ENCODE measurements at places on chromosomes 4 and X.

GRCh38 chrX:69424910-69425309 lies 79.2 kb upstream of the NALF2 start:
- no peak for DNase-seq

- no peak for DNase-seq
Measured at GRCh38 chrX:149453030-149453429, 52.1 kb downstream of the IDS start.

GRCh38 chrX:10326578-10326977 lies 169.8 kb downstream of the CLCN4 start:
- DNase-seq, result no peak

DNA sequence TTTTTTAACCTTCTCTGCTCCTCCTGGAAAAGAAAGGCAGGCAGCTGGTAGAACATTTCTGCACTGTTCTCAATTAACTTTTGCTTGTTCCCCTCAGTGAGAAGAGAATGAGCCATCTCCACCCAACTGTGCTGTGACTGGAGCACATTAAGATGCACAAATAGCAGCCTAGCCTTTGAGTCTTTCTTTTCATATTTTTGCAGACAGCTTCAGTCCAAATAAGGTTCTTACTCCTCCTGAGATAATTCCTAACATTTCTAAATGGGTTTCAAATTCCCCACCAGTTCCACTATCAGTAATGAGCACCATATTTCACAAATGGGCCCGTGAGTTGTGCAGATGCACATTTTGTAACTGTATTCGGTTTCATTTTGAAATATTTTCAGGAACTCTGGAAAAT lies 118.6 kb downstream of the SPCS3 start:
- no peak for DNase-seq

DNA sequence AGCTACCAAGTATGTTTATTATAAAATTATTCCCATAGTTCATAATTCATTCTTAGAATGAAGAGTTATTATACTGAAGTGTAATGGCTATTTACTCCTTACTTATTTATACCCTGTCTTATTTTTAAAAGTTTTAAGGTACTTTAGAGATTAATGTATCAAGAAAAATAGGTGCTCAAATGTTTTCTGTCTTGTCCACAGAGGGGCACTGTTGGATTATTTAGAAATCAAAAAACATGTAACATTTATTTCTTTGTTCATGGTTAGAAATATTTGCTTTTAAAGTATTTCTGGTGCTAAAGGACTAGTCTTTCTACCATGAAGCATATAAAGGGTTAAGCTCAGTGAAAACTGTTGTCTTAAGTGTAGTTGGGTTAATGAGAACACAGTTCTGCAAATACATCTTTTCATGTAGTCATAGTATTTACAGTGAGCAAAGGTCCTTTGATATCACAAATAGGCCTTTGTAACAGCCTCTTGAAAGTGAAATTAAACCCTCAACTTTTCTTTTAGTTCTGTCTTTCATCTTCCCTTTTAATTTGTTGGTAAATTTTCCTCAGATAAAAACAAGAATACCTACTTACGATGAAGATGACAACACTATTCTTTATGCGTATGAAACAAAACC lies 7.7 kb downstream of the SCML1 start:
- no peak for DNase-seq

DNA sequence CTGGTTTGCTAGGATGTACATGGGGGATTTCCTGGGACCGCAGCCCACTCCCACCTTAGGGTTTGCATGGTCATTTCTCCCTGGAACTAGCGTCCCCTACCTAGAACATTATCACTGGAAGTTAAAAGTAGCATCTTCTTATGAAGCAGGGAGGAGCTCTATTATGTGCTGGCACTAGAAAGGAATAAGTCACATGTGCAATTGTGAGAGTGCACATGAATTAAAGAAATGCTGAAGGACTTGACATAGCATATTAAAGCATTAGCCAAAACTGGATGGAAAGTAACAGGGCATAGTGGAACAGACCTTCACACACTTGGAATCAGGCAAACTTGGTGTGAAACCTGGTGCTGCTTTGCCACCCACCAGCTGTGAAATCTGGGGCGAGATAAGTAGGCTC lies 2.7 kb downstream of the EXOC1L start:
- no peak for DNase-seq

DNA sequence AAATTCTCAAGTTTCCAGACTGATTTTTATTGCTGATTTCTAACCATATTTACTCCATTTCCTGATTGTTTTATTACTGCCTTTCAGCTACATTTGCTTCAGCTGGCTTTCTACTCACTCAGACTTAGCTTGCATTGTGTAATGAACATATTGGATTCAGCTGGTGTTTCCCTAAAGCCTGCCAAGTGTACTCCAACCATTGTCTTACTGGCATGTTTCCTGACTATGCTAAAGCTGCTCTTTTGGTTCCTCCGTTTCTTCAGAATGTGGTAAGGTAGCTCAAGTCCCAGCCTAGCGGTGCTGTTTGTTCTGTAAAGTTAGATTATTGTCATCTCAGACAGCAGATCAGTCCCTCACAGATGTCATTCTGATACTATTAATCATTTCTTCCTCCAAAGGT lies 53.1 kb upstream of the GLRA2 start:
- DNase-seq, result no peak

- DNase-seq, result no peak
Measured at GRCh38 chr4:100099746-100100145, 90.5 kb downstream of the DDIT4L start.

DNA sequence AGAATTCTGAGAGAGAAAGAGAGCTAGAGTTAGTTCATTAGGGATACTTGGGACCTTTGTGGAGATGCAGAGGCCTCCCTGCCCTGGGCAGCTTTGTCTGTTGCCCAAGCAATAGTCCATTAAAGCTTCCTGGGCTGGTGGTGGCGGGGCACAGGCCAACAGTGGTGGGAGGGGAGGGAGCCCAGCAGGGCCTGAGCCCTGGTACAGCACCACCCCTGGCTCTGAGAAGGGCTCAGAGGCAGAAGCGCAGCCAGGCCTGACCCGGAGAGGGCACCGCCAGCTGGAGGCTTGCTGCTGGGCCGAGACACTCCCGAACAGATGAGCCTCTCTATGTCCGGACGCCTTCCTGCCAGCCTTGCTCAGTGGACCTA lies 65.3 kb downstream of the EFNB1 start:
- no peak for DNase-seq

DNA sequence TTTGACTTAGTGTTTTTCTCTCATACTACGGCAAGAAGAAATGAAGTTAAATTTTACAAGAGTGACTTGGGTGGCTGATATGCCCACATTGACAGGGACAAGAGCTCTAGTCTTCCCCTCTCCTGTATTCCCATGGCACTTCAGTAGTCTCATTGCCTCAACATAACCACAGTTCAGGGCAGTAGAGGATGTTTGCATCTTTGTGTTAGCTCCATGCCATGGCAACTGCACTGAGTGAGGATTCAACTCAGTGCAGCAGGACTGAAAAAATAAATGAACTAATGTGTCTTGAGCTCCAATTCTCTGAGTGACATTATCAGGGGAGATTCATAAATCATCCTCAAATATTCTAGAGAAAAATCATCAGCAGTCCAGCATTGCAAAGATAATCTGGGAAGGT lies 78.8 kb downstream of the TET2 start:
- DNase-seq, result no peak

- no peak for DNase-seq
Measured at GRCh38 chr4:155522201-155522600, 144.4 kb upstream of the GUCY1A1 start.

GRCh38 chrX:129980001-129980401 lies 2.4 kb upstream of the BCORL1 start:
- no peak for DNase-seq

DNA sequence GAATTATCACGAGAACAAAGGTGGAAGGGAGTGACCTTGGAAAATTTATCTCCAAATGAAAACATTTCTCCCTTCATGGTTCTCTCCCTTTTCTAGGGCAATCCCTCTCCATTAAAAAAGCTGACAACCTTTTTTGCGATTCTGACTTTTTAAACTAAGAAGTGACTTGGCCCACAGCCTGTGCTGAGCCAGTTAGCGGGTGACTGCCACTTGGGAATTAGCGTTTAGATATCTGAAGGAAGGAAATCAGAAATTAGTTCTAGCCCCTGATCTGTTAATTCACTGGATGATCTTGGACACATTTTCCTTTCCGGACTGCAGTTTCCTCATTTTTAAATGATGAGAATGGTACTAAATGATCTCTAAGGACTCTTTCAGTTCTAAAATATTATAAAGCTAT lies 245.0 kb downstream of the FBXO8 start:
- DNase-seq, result no peak

GRCh38 chr4:36990128-36990872 lies 254.2 kb upstream of the NWD2 start:
- no peak for DNase-seq

DNA sequence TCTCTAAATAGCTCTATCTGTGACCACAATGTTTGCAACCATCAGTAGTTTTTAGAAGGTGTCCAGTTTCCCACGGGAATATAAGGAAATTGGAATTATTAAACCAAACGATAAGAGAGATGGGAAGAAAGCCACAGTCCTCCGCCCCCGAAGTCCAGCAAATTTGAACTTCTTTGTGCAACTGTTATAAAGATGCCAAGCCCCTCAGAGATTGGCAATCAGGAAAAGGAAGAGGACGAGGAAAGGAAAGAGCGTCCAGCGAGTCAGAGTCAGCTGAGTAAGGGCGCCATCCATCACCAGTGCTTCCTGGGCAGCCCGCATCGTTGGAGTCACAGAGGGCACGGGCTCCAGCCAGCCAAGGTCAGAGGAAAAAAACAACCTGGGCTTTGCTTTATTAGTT lies 35.7 kb downstream of the LDB2 start:
- no peak for DNase-seq

DNA sequence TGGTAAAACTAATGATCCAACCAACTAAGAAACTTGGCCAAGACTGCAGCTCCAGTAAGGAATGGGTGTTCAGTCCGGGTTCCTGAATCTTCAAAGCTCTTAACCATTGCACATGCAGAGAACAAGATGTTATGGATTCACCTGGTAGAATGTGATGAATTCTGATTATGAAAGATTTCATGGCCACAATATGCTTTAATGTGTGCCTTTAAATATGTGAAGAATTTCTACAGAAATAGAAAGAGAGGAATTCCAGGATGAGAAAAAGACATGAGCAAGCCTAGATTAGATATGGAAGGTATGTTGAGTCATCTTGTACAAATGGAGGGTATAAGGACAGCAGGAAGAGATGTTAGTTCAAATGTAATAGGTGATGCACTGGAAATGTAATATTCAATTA lies 472.2 kb upstream of the TENM3 start:
- no peak for DNase-seq

DNA sequence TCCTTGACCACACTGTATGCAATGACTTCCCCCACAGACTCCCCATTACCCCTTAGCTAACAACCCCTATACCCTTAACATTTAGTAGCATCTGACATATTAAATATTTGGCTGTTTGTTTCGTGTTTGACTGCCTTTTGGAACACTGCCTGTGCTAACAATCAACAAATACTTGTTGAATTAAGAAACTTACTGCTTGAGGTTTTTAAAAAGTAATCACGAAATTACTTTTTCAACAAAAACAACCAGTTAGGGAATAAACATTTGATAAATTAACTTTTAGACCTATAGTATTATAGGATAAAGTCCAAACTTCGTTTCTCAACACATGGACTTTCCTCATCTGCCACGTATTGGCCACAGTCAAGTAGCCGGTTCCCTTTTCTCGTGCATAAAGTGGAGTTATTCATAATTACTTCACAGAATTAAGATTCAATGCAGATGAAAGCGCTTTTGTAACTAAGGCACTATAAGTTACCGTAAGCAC lies 555 bp upstream of the ELMOD2 start:
- DNase-seq, result no peak

- DNase-seq, result no peak
Measured at GRCh38 chr4:139499186-139499585, 45.3 kb downstream of the RAB33B start.

DNA sequence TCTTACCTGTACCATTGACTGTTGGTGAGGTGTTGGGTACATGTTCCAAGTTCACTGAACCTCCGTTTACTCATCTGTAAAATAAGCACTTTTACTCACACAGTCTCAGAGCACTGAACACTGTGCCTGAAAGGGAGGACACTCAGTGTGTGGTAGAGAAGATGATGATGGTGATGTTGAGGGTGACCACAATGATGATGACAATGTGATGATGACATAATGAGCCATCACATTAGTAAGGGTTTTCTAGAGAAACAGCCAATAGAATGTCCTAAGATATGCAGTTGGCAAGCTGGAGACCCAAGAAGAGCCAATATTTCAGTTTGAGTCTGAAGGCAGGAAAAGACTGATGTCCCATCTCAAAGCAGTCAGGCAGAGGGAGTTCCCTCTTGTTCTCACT lies 315.4 kb upstream of the IGFBP7 start:
- no peak for DNase-seq

GRCh38 chrX:97398030-97398551 lies 514.4 kb downstream of the RPA4 start:
- DNase-seq, result no peak

GRCh38 chr4:87118826-87119225 lies 101.6 kb downstream of the KLHL8 start:
- no peak for DNase-seq

GRCh38 chr4:8451440-8452182 lies 11.0 kb downstream of the TRMT44 start:
- DNase-seq, result no peak

- no peak for DNase-seq
Measured at GRCh38 chrX:139202742-139203420, 327.7 kb upstream of the F9 start.

DNA sequence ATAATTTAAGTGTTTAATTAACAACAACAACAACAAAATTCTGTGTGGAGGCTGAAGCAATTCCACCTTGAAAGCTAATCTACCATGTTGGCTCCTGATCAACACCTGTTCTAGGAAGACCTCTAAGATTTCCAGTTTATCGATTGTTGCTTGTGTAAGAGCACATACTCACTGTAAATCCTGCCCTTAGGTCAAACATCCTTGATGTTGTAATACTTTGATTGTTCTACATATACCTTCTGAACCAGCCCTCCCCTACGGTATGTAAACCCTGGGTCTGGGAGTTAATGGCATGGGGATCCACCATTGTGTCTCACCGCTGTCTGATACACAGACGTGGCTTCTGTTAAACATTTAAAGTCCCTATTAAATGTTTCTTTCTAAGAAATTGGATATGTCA lies 73.2 kb downstream of the RASL11B start:
- no peak for DNase-seq

DNA sequence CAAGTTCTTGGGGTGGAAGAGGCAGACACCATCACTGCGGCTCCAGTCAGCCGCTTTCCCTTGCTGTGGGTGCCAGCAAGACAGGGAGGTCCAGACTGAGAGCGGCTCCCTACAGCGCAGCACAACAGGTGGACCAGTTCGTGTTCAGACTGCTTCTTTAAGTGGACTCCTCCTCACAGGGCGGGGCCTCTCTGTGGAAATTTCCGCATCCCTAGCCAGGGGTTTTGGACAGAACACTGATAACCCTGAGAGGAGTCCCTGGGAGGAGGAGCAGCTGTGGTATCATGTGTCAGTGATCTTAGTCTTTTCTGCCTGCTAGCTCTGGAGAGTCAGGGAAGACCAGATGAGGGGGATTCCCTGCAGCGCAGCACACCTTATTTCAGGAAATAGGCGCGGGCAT lies 48.5 kb downstream of the MAGEC2 start:
- no peak for DNase-seq

GRCh38 chr4:20041839-20042407 lies 209.8 kb upstream of the SLIT2 start:
- no peak for DNase-seq
